SHP77 (cell line): ENCODE measurements at places on chromosomes 11 and 22.

DNA sequence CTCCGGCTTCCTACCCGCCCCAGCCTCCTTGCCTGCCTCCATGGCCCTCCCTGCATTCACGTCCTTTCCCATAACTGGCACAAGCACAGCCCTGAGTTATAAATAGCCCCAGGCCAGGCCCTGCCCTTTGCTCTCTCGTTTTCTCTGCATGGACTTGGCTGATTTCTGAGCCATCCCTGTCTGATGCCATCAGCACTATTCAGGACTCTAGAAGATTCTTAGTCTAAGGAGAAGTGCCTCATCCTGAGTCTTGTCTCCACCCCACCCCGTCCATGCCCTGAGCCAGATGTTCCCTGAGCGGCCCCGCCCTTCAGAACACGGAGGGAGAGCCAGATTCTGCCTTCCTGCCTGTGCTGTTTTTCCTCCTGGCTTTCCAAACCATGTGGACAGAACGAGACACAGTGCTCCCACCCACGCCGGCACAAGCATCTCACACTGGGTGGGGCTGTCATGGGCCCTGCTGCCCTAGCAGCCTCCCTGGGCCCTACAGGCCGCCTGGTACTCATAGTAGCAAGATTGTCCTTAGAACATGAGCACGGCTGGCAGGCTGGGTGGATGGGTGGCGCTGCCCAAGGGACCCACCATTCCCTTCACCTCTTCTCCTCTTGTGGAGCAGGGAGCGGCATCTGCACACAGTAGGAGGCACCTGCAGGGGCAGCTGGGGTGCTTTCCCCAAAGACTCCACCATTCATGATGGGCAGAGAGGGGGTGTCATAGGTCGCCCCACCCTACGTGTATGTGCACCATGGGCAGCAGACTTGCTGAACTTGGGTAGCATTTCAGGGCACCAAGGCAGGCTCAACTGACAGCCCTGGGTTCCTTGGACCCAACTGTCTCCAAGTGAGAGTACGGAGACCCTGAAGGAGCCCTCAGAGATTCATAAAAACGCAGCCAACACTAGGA, 76.9 kb downstream of the BCR start:
- DNase-seq, result no peak

DNA sequence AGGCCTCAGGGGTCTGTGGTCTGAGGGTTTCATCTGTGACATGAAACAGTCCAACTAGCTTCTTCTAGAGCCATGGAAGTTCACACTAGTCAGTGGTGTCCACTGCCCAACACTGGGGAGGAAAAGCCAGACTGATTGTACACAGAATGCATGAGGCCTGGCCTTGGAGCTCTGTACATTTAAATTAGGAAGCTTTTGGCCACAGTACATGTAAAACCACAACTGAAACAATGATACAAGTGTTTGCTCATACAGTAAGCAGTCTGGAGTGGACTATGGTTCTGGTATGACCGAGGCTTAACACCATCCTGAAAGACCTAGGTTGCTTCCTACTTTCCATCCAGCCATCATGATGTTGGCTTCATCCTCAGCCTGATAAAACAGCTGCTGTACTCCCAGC, 73.8 kb upstream of the SESN3 start:
- no peak for DNase-seq

- DNase-seq, result no peak
Measured at GRCh38 chr11:32418836-32419235, 16.5 kb downstream of the WT1 start.

GRCh38 chr11:68325907-68326220, 13.5 kb downstream of the LRP5 start:
- DNase-seq, result no peak

DNA sequence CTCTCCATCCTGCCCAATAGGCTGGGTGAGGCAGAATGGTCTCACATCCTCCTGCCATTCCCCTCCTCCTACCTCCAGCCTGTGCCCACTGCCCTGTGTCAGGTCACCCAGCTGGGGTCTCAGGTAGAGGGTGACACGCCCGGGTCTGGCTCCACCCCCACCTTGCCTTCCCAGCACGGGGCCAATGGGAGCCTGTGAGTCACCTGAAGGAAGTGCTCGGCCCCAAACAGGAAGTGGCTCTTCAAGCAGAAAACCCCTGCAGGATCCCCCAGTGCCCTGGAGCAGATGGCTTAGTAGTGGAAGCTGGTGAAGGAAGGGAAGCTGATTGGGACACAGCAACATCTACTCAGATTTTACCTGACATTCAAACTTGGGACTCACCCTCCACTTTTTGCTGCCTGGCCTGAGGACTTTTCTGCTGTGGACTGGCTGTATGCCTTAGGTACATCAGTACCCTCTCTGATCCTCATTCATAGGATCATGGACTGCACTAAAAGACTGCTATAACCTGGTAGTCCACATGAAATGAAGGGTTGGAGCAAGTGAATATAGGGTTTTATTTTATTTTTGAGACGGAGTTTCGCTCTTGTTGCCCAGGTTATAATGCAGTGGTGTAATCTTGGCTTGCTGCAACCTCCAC, 33.4 kb downstream of the GDPD5 start:
- no peak for DNase-seq

- DNase-seq, result no peak
Measured at GRCh38 chr11:60069450-60069849, 13.0 kb downstream of the MS4A3 start.

DNA sequence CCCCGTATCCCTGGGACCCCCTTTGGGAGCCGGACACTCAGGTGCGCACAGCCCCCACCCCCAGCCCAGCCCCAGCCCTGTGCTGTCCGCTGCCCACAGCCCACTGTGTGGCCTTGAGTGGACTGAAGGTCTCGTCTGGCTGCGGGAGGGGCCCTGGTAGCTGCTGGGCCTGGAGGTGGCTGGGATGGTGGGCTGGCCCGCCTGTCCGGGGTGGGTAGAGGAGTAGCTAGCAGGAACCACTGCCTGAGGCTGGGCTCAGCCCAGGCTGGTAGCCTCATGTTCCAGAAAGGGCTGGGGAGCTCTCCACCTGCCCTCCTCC, 4.6 kb upstream of the MUC6 start:
- no peak for DNase-seq

- no peak for DNase-seq
Measured at GRCh38 chr11:119964136-119965025, 173.5 kb downstream of the TRIM29 start.

GRCh38 chr11:101456812-101457211, 127.0 kb downstream of the TRPC6 start:
- DNase-seq, result no peak

GRCh38 chr11:133778161-133778560, 67.2 kb downstream of the SPATA19 start:
- no peak for DNase-seq

- DNase-seq, result no peak
Measured at GRCh38 chr22:20137671-20138416, 6.2 kb downstream of the ZDHHC8 start.

- no peak for DNase-seq
Measured at GRCh38 chr11:9731256-9731655, 67.4 kb downstream of the SWAP70 start.

DNA sequence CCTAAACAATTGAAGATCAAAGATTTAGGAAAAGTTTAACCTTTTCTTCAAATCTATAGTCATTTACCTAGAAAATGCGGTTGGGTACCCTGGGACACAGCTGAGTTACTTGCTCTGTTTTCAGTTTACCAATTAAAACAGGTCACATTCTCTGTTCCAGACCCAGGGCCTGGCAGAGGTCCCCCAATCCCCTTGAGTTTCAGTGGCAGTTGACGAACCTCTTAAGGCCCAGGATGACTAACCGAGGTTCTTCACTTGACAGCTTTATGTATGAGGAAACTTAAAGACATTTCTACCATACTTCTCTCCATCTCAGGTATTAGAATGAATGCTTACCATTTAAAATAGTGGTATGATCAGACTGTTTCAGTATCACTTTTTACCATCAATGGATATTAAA, 16.3 kb downstream of the LDHAL6A start:
- DNase-seq, result no peak

DNA sequence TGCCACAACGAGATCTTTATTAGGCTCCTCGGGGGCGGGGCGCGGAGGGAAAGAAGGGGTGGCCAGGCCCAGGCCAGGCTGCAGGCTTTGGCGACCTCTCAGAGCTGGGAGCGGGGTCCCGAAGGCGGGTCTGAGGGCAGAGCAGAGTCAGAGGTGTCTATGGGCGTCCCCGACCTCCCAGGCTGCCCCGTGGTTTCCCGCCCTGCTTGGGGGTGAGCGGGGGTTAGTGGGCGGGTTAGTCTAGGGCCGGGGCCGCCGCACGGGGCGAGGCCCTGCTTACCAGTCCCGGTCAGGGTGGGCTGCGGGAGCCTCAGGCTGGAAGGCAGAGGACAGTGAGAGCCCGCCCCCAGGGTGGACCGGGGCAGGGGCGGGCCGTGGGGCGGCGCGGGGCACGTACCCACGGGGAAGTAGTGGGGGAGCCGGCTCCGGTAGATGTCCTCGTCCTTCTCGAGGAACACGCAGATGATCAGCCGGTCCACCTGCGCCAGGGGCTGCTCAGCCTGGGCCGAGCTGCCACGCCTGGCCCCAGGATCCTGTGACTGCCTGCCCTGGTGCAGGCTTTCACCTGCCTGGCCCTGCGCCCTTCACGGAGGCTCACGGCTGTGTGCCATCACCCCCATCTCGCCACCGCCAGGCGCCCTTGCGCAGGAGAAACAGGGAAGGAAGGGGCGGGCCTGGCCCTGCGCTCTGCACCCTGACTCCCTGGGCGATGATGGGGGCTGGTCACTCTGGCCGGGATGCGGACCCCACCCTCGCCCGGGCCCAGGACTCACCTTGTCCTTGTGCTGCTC, 12.5 kb downstream of the OTUB1 start:
- DNase-seq, result no peak
